ENCODE measurements at places on chromosomes 1 and 21.
A peak's percentile ranks its signal among the peaks of the same experiment; 100 is the strongest.

GRCh38 chr1:151705146-151705545 is 11.5 kb downstream of the CELF3 start:
- no peak for ATAC-seq

- ATAC-seq = peak; percentile 77
Observed at GRCh38 chr21:14864211-14865021, 200.4 kb downstream of the NRIP1 start.

- no peak for ATAC-seq
Observed at GRCh38 chr1:235972311-235972689, 92.6 kb downstream of the NID1 start.

GRCh38 chr1:209414803-209415329 is 168.6 kb upstream of the CAMK1G start:
- no peak for ATAC-seq

DNA sequence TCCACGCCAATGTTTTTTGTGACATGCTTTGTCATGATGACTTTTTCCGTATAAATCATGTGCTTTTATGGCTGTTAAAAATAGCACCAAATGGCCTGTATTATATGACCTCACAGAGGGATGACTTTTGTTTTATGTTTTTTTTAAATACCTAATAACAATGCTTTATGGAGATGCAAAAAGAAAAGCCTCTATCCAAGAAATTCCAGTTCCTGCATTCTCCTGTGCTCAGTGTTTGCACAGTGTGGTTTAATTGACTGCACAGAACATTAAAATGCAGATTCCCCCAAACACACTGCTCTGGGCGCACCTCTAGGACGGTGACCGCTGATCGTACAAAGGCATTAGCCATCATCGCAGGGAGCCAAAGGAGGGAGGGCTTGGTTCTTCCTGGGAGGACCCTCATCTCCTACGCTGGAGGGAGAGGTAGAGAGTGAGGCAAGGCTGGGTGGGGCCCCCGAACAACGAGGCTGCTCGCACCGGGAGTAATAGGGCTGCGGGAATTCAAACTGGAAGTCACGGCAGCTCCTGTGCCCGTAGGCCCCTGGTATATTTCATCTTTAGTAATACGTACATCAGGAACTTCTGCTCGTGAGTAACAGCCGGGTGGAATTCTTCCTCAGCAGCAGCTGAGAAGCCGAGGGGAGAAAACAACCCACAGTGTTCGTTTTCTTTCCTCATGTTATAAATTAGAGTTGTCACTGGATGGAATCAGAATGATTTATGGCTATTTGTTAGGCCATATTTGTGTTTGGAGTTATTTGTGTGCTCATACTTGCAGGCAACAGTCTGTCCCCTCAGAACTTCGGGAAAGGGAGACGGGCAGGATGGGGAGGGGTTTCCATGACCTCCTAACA is 465.6 kb downstream of the CAMTA1 start:
- ATAC-seq = no peak

- no peak for ATAC-seq
Observed at GRCh38 chr1:41765152-41765551, 153.6 kb downstream of the HIVEP3 start.

DNA sequence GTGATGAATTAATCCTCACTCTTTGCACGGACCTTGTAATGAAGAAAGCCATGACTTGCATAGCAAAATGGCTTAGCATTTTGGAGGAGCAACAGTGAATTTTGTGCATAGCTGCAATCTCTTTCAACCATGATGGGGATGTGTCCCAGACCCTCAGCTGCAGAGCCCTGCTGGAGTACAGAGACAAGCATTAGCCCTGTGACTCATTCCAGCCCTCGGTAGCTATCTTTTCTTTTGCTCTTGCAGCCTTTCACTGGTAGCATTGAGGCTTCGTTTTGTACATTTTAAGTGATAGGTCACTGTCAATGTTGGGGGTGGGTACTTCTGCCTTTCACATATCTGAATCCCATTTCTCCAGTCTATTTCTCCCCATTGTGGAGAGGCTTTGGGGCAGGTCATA is 58.4 kb downstream of the SLC35F3 start:
- no peak for ATAC-seq

- peak; percentile 27 for ATAC-seq
Observed at GRCh38 chr1:193406901-193407300, 220.5 kb upstream of the B3GALT2 start.

DNA sequence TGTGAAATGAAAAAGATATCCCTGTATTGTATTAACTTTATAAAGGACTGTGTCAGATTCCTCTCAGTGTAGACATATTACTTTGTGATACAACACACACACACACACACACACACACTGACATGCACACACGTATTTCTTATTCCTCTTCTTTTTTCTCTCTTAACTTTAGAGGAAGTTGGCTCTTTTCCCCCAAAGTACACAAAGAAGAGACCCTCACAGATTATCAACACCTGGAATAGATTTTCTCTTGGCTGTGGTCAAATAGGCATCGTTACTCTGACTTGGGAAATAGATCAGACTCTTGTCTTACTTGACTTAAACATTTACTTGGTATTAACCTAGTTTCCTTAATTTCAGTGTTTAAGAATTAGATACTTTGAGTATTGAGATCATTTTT is 792.8 kb downstream of the ADGRL2 start:
- no peak for ATAC-seq

DNA sequence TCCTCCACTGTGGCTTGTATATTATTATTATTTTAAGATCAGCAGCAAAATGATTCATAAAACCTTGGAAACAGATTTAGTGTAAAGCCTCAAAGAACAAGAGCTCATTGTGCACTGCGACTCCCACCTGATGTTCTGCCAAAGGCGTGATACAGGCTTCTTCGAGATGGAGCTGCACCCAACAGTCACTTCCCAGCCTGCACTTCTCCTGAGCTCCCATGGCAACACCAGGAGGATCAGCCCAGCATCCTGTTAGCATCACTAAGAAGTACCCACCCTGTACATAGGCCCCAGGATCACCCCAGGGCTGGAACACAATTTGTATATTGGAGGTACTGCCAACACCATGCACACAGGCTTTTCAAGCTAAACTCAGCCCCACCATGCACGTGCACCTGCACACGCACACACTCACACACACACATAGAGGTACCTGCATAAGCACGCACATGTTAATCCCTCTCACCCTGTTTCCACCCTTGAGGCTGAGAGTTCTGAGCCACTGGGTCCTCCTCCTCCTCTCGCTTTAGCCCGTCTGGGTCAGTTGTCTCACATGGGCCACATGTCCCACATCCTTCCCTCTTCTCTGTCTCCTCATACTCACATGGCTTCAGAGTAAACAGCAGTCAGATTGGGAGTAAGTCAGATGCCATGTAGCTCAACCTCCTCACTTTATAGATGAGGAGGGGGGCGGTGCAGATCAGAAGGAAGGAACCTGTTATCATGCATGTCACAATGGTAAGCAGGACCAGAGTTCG is 281.9 kb upstream of the POU3F1 start:
- ATAC-seq = no peak

DNA sequence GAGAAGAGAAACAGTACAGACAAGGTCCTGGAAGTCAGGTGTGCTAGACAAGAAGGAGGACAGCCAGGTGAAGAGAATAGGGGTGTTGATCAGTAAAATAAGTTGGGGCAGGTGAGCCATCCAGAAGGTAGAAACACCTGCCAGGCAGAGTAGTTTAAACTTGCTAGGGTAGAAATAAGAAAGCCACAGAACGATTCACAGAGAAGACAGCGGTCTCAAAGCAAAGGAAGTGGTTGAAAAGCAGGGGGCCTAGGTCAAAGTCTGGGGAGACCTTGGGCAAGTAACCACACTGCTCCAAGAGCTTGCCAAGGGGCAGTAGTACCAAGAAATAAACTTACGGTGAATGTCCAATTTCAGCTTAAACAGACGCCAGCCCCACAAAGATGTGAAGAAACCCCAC is 116.6 kb upstream of the PROX1 start:
- ATAC-seq = no peak

- no peak for ATAC-seq
Observed at GRCh38 chr1:65991694-65992093, 199.0 kb downstream of the PDE4B start.

DNA sequence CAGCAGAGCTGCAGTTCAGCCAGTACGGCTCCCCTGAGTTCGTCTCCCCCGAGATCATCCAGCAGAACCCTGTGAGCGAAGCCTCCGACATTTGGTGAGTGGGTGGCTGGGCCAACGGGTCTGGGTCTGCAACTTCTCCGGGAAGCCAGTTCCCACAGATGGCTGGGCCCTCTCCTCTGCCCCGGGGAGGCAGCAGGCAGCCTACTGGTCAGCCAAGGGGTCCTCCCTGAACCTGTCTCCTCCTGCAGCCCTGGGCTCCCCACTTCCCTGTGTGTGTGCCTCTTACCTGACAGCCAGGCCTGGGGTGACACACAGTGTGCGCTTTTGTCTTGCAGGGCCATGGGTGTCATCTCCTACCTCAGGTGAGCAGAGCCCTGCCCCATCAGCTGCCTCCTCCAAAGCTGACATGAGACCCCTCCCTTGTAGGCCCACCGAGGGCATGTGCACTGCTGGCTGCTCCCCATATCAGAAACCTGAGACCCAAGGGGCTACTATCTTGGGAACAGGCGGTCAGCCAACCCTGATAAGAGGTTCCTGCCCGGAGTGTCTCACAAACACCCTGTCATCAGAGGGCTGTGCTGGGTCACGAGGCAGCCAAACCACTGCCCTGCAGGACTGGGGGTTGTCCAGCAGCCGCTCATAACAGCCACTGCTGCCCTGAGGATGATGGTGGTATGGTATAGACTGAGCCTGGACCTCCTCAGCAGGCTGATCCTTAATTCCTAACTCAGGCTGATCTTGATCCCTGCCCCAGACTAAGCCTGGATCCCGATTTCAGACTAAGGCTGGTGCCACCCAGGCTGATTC is 37.6 kb downstream of the TRIM11 start:
- no peak for ATAC-seq

DNA sequence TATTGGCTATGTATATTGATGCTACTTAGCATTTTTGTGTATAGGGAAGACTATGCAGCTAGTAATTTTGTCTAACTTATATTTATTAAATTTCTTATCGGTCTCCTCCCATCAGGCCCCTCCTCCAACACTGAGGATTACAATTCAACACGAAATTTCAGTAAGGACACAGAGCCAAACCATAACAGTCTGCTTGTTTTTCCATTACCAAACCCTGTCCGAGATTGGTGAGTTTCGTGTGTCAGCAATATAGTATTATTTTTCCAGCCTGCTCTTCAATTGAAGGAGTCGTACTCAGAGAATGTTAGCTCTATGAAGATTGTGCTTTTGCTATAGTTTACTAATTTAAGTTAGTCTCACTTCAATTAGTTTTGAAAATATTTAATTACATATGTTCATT is 1495.3 kb downstream of the MRPL39 start:
- ATAC-seq = no peak

DNA sequence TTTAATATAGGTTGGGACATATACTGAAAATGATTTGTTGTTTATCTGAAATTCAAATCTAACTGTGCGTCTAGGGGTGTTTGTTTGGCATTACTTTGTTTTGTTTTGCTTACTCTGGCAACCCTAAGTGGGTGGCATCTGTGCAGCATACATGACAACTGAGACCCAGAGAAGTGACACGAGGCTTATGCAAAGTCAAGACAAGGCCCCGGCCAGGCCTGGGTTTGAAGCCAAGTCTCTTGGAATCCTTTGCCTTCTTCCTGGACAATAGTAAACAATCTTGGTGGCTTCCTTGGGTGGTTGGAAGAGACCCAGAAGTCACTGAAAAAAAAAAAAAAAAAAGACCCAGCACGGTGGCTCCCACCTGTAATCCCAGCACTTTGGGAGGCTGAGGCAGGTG is 197.6 kb upstream of the TMEM51 start:
- ATAC-seq = no peak

DNA sequence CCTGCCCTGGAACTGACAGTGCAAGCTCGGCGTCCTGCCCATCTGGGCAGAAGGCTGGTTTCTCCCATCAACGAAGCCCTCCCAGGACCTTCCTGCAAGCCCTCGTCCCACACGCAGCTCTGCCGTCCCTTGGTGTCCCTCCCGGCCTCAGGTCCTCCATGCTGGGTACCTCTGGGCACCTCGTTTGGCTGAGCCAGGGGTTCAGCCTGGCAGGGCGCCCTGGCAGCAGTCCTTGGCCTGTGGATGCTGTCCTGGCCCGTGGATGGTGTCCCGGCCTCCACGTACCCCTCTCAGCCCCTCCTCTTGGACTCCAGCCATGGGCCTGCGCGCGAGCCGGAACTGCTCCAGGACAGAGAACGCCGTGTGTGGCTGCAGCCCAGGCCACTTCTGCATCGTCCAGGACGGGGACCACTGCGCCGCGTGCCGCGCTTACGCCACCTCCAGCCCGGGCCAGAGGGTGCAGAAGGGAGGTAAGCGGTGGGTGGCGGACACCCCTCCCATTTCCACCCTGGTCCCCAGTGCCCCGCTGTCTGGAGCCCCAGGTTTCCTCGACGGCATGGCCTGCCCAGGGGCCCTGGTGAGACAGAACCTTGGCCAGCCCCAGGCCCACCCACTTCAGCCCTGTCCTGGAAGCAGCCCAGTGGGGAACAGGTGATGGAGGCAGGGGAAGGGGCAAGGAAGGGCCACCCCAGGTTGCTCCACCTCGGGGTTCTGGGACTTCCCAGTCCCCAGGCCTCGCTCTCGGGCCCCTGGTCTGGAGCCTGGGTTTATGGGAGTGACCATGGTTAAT is 3.5 kb downstream of the TNFRSF14 start:
- ATAC-seq = no peak

DNA sequence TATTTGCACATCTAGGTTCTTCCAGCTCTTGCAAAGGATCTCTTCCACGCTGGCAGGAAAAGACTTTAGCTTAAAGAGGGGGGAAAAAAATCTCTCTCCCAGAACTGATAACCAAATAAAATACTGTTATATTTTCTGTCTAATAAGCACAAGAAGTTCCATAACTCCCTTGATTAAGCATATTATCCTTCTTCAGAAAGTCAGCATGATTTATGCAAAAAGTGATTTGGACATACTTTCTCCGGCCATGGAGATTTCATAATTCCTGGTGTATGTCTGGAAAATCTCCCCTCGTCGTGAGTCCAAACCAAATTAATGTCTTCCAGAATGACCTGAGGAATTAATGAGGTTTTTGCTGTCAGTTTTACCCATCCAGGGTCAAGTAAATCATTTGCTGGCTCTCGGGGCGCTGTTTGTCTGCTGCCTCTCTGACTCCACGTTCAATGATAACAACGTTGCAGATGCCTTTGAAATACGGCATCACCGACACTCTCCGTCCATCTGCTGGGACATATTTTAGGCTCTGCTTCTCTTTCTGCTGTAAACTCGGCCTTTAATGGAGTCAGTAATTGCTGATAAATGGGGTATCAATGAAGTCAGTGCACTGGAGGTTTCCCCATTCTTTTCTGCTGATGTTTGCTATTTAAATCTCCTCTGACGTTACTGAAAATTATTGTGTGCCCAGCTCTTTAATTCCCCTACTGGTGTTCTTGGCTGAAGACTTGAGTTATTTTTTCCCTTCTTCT is 112.9 kb downstream of the HLX start:
- no peak for ATAC-seq
